ENCODE measurements at places on chromosomes 13 and 19.
A peak's percentile ranks its signal among the peaks of the same experiment; 100 is the strongest.

DNA sequence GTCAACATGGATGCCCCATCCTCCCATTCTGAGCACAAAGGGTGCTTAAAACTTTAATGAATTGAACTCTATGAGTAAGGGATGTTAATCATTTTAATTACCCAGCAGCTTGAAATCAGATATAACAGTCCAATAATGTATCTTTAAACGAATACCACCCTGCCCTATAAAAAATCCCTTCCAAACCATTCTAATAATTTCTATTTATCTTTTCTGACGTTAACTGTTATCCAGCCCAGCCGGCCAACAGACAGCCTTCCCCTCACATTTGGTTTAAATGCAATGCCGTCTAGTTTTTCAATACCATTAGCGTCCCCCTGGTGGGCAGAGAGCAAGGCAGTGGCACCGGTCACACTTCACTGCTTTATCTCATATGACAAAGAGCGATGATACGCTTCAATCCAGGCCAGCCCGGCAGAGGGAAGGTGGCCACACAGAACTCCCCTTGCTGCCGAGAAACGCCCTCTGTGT is 402.2 kb upstream of the ZNF507 start:
- no peak for DNase-seq

GRCh38 chr13:99124794-99125316 is 75.8 kb upstream of the UBAC2 start:
- peak; percentile 22 for DNase-seq

DNA sequence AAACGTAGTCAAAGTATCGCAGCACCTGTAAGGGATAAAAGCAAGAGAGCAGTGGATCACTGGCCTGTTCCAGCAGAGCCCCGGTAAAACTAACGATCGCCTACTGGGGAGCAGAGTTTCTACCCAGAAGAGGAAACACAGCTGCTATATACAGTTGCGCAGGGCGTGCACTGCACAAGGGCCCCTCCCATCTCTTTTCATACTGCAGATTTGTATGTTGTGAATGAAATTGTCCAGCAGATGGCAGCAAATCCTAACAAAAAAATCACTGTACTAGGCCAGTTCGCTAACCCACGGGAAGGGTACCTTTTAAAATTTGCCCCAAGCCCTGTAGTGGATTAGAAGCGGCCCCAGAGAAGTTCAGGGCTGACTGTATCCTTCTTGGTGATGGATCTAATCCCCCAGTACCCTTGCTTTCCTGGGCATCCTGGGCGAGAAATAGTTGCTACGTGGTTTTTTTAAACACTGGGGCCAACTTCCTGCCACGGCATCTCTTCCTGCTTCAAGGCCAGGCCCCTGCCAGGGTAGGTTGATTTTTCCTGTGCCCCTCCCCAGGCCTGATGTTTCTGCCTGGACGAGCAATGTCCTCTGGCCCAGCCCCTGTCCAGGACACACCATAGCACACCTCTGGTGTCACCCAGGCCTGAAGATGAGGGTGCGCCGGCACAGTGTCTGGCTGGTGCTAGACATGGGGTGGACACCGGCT is 127.0 kb downstream of the IER2 start:
- DNase-seq: peak; percentile 63

DNA sequence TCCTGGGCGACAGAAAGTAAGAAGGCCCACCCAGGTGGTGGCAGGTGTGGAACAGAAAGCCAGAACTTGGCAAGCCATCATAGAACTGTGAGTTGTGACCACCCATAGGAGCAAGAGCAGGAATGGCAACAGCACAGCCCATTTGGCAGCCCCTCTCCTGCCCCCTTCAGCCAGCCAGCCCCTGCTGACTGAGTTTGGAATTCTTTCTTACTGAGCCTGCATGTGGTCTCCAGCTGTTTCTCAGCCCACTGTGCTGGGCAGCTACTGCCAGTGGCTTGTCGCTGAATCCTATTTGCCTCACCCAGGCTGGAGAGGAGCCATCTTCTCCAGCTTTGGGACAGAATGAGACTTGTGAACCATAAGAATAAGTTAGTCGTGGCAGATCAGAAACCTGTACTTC is 28.3 kb downstream of the CNMD start:
- DNase-seq: no peak

DNA sequence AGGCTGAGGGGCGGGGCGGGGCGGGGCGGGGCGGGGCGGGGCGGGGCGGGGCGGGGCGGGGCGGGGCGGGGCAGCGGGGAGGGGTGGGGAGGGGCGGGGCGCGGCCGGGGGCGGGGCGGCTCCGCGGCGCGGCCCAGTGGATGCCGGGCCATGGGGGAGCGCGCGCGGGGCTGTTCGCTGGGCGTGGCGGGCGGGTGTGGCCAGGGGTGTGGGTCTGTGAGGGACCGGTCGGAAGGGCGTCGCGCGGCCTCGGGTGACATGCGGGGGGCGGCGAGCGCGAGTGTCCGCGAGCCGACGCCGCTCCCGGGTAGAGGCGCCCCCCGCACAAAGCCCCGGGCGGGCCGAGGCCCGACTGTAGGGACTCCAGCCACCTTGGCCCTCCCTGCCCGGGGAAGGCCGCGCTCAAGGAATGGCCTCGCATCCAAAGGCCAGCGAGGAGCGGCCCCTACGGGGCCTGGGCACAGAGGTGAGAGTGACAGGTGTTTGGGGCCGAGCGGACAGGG is at the start of gene ZFP28:
TSS of gene ZFP28 (plus strand) at position 188 of the 503 bp plus-strand sequence. CDS start at position 259, 71 bp downstream.
- DNase-seq: no peak

- no peak for DNase-seq
Observed at GRCh38 chr13:26762745-26763345, 2.3 kb upstream of the GPR12 start.

DNA sequence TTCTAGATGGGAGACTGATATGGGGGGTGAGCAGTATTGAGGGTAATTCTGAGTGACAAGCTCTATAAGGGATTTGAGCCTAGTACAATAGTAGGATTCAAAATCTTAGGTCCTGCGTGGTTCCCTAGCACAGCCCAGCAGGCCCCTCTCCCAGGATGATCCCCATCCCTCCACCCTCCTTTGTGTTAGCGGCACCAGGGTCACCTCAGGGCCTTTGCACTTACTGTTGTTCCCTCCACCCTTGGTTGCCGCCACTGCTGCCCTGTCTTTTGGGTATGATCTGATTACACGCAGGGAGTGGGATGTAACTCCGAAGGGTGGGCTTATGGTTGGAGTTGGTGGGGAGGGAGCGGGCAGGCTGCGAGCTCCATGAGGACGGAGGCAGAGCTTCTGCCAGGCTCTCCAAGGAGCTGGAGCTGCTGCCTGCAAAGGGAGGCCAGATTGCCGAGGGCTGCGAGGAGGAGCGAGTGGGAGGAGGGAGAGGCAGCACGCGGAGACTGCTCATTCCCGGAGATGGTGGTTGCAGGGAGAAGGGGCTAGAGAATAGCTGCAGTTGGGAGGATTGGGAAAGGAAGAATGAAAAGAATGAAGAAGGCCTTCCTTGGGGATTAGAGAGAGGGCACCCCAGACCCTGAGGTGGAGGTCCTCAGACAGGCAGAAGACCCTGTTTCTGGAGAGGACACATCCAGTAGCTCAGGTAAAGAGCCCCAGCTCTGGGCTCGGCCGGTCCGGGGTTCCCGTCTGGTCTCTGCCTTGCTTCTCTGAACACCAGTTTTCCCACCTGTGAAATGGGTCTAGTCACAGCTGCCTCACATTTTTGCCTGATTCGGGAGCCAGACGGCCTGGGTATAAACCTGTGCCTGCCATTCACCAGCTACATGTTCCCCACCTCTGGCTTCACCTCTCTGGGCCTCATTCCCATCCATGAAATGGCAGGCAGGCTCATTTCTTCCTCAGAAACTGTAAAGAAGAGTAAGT is 5.2 kb downstream of the NACC1 start:
- no peak for DNase-seq

DNA sequence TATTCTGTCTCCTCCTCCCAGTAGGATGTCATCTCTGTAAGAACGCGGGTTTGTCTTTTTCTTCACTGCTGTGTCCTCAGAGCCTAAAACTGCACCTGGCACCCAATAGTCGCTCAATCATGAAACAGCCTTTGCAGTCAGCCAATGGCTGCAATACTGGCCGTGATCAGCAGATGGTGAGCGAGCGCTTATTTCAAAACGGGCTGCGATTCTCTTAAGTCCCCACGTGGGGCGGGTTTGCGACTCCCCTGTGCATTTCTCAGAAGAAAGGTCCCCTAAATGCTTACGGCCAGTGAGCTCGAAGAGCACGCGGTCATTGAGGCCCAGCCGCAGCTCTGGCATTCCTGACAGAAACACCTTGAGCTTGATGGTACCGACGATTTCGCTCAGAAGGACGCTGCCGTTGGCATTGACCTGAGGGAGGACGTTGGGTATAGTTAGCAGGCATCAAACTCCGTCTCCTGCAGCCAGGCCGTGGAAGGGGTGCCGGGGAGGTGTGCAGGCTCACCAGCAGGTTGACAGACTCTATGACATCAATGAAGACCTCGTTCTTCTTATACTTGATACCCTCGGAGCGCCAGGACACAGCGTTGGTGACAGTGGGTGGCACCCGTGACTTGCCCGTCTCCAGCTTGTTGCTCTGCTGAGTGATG is 6.0 kb downstream of the AP1M2 start:
- DNase-seq: peak; percentile 93

GRCh38 chr19:19022380-19022961 is 10.8 kb downstream of the SUGP2 start:
- DNase-seq: no peak

- peak; percentile 89 for DNase-seq
Observed at GRCh38 chr19:14006766-14007562, 844 bp upstream of the RFX1 start.

Data from activated T-cell treated with anti-CD3 and anti-CD28 coated beads, Interleukin-2, amount 50 U/mL, for 1 hour (primary cell).